Activated naive CD8-positive, alpha-beta T cell treated with anti-CD3 and anti-CD28 coated beads, Interleukin-2, amount 10 ng/mL, durations not matched to agents 7 days and 5 days (primary cell): ENCODE measurements at places on chromosomes 2 and 18. TPM values are rescaled to one million over a fixed set of nuclear protein-coding genes. Genes with fewer than 3 reads are reported as not detected.

CD207 gene
- not detected for total RNA-seq

SLC40A1 gene
- 4.6 TPM for total RNA-seq

IL36B gene
- not detected for total RNA-seq

RRM2 gene
- total RNA-seq, result 355 TPM

PLA2R1 gene
- total RNA-seq, result not detected

RELCH gene
- total RNA-seq, result 46.3 TPM

ERICH2 gene
- not detected for total RNA-seq

SEMA4F gene
- total RNA-seq, result 11.1 TPM

B3GNT7 gene
- 0.42 TPM for total RNA-seq

LIMS1 gene
- total RNA-seq, result 52.1 TPM

NOP58 gene
- total RNA-seq, result 103 TPM

TXNDC2 gene
- not detected for total RNA-seq

MAL gene
- 174 TPM for total RNA-seq

RNF181 gene
- total RNA-seq, result 96.4 TPM

GRCh38 chr18:33183136-33183535, 257.4 kb downstream of the CCDC178 start:
- no peak for DNase-seq

DNA sequence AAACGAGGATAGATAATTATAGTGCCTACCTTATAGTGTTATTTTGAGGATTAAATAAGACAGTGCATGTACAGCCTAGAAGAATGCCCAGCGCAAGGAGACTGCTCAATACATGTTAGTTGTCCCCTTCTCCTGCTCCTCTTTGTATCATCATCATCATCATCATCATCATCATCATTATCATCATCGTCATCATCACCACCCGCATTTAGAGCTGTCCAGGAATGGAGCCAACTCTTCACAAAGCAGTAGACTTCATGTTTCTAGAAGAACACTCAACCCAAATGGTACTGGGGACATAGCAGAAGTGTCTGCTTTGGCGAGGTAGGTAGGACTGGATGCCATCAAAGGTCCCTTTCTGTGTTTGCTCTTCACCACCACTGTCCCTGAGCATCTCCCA, 116.0 kb downstream of the TRIM43 start:
- DNase-seq, result no peak

DNA sequence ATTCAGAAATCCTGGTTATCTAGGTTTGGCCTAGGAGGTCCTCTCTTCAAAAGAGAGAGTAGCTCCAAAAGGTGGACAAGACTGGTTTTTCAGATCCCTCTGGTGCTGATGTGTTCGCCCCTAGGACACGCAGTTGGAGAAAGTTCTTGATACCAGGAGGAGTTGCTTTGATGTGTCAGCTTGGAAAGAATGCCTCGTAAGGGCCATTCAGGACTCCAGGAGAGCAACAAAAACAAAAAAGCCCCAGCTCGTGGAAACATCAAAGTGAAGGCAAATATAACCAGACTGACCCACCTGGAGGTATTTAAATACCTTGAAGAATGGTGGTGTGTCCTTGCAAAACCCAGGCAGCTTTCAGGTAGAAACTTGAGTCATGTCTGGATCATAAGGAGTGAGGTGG, 12.5 kb upstream of the LBH start:
- no peak for DNase-seq

DNA sequence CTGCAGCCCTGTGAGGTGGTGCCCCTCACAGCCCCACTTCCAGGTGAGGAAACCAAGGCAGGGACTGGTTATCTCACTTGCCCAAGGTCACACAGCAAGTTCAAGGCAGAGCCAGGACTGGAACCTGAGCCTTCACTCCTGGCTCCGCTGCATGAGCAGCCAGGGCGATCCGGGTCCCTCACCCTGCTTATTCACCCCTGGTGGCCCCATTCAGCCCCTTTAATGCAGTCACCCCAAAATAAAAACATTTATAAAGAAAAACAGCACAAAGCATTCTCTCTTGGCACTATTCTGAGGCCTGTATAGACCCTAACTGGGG, 57.3 kb downstream of the POLR1A start:
- peak; percentile 12 for DNase-seq

- DNase-seq, result no peak
Measured at GRCh38 chr2:239034561-239035341, 186.9 kb downstream of the TWIST2 start.

- no peak for DNase-seq
Measured at GRCh38 chr18:48123324-48123723, 192.9 kb upstream of the SMAD2 start.

DNA sequence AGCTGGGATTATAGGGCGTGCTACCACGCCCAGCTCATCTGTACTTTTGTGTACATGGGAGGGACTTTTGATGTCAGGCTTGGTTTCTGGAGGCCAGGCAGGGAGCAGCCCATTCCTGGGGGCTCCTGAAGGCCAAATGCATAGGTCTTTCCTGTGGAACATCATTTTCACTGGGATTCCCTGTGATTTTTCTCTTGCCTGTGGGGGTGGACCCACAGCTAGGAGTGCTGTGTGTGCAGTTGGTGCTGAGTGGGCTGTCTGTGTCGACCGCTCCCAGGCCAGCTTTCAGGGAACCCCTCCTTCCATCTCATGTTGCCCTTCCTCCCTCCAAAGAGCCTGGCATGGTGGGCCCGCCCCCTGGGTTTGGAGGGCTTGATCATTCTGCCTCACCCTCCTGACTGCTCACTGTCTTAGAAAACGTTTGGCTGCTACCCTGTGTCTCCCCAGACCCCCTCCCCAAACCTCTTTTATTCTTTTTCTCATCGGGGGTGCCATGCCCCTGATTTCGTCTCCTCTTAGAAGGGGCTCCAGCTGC, 10.5 kb downstream of the EFHD1 start:
- no peak for DNase-seq

DNA sequence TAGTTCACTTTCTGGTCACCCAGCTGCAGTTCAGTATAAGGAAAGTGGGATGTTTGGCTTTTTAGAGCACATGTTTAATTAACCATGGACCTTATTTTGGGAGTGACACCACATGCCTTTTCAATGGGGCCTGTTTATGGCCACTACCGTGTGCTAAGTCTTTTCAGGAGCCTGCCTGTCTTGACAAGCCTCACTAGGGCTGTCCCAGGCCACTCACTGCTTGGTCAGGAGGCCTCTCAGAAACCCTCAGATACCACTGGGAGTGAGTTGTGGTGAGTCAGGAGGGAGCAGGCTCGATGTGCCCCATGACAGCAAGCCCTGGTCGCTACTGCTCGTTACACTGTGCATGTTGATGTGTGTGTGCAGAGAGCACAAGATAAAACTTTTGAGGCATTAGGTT, 123.0 kb downstream of the MAP4K4 start:
- DNase-seq, result no peak

- DNase-seq, result no peak
Measured at GRCh38 chr2:237126519-237127174, 41.0 kb downstream of the COPS8 start.

GRCh38 chr2:132978840-132979239, 308.8 kb upstream of the LYPD1 start:
- DNase-seq, result no peak

DNA sequence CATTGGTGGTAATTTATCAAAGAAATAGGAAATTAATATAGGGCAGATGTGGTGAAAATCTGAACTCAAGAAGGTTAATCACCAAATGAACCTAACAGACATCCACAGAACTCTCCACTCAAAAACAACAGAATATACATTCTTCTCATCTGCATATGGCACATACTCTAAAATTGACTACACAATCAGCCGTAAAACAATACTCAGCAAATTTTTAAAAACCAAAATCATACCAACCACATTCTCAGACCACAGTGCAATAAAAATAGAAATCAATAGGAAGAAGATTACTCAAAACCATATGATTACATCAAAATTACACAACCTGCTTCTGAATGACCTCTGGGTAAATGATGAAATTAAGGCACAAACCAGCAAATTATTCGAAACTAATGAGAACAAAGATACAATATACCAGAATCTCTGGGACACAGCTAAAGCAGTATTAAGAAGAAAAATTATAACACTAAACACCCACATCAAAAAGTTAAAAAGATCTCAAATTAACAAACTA, 31.0 kb downstream of the RBM43 start:
- DNase-seq, result no peak

GRCh38 chr2:70799706-70800105, 9.3 kb upstream of the FIGLA start:
- no peak for DNase-seq

DNA sequence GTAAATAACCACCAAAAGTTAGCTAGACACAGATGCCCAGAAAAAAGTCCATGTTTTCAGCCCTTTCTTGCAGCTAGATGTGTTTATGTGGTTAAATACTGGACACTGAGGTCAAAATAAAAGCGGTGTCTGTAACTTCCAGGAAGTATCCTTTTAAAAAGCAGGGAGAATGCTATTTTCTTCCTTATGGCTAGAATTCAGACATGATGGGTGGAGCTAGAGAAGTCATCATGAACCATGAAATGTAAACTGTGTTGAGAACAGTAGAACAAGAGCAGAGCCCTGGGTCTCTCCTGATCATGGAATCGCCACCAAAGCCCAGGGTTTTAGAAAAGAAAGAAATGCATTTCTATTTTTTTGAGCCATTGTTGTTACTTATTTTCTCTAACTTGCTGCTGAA, 41.3 kb upstream of the GALNT3 start:
- DNase-seq, result no peak

GRCh38 chr2:242043538-242044312, 174.2 kb downstream of the RTP5 start:
- DNase-seq, result no peak

DNA sequence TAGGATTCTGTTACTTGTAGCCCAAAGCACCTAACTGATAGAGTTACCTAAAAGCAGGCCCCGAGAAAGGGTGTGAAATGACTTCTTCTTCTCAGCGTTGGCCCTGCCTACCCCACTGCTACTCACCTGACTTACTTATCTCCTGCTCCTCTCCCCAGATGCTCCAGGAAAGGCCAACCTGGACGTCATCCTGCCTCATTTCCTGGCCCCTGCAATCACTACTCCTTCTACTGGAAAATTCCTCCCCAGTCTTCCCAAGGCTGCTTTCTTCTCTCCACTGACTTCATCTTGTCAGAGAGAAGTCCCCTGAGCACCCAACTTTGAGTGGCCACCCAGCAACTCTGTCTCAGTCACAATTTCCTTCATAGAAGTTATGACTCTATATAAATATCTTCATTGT, 63.4 kb upstream of the KLF7 start:
- no peak for DNase-seq

- DNase-seq, result no peak
Measured at GRCh38 chr2:227890495-227891079, 19.2 kb downstream of the DAW1 start.

DNA sequence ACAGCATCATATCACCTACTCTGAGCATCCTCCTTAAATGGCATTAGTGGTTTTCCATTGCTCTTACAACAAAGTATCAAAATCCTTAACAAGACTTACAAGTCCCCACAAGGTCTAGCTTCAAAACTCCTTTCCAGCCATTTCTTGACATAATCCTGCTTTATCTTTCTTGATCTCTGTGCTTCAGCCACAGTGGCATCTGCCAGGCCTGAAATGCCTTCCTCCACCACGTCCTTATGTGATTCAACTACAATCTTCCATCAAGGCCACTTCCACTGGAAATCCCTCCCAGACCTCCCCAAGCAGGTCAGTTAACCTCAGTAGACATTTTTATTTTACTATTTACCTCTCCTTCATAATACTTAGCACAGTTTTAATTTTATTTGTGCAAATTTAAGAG, 83.8 kb upstream of the CCDC150 start:
- DNase-seq, result no peak

DNA sequence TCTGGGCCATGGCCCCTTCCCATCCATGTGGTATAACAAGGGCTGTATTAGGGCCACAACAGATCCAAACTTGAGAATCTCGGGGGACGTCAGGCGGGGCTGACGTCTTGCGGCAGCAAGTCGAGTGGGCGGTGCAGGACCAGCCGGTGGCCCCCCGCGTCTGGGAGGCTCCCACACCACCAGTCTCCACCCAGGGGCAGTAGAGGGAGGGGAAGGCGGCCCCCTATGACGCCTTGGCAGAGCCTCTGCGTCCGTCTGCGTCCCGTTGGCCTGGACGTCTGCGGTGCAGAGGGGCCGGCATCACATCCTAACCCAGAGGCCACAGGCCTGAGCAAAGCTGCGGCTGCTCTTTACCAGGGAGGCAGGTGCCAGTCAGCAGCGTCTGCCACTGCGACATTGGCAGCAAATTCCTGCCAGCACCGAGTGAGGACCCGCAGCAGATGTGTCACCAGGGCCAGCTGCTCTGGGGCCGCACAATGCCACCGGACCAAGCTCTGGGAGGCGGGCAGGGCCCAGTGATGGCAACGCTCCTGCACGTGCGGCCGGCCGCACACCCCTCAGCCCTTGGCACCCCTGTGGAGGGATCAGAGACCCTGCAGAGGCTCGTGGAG, 73.8 kb downstream of the KCNG2 start:
- DNase-seq, result no peak

DNA sequence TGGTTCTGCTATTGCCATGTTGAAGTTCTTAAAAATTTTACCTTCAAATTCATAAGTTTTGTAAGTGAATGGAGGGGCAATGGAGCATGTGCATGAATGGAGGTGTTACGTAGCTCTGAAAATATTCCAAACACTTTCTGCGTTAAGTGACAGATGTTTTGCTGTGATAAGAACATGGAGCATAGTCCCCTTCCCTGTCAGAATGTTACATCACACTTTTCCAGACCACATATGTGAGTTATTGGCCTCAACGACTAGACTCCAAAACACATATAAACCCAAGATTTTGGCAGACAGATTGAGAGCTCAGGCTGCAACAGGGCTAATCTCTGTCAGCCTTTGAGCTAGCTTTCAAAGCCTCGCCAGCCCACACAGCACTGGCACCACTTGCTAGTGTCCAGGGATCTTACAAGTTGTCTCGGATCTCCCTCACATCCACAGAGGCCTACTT, 27.2 kb upstream of the MFSD6 start:
- no peak for DNase-seq

DNA sequence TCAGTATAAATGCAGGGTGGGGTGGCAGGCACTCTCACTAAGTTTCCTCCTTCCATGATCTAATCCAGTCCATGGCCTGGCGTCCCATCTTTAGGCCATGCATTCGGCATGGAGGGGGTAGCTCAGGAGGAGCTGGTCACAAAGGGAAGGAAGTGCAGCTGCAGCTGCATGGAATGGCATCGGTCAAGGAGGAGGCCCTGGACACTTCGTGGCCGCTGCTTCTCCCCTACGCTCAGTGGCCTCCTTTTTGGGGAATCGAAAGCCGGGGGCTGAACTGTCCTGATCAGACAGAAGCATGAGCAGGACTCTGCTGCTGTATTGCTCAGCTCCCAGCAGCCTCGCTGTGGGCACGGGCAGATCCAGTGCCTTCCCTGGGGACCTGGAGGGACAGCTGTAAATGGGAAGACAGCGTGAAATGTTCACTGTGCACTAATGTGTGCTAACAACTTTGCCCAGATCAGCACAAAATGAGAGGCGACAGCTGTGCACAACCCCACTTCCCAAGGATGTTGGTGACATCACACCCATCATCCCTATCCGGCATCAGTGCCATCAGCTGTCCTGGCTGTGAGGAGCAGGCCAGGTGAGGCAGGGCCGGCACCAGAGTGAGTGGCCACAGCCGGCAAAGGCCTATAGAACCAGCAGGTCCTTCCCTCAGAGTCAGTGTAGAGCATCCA, 520.1 kb upstream of the RAB6C start:
- no peak for DNase-seq
